ENCODE measurements at places on chromosomes 5 and 9.
A peak's percentile ranks its signal among the peaks of the same experiment; 100 is the strongest.

DNA sequence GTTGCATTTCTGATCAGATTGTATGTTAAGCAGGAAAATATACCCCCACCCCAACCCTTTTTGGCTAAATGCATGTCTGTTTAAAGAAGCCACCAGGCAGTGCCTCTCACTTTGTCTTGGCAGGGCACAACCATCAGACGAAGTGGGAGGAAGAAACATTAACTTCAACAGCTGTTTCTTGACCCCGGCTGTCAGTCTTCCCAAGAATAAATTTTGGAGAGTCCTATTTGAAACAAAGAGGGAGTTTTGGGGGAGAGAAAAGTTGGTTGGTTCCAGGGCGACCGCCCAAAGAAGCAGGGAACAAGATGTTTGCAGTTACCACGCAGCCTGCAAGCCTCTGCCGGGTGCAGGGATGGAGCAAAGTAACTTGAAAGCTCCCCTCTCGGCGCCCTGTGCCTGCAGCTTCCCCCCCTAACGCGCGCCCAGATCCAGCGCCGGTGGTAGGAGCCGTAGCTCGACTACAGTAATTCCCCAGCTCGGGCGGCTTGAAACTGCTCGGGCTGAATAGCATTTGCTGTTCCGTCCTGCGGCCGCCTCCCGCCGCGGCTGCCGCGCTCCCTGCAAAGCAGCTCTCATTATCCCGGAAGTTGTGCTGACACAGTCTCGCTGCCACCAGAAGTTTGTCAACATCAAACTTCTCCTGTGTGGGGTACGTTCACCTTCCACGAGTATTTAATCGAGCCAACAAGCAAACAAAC is 100.7 kb upstream of the SSBP2 start:
- DNase-seq, result peak; percentile 91

- DNase-seq, result peak; percentile 99
Observed at GRCh38 chr5:43008363-43009153, 31.6 kb downstream of the ANXA2R start.

GRCh38 chr5:170254056-170254455 is 21.3 kb downstream of the C5orf58 start:
- no peak for DNase-seq

- DNase-seq, result no peak
Observed at GRCh38 chr5:135222771-135223170, 176.3 kb downstream of the MACROH2A1 start.

- DNase-seq, result peak; percentile 59
Observed at GRCh38 chr5:78899922-78900362, 85.2 kb downstream of the ARSB start.

DNA sequence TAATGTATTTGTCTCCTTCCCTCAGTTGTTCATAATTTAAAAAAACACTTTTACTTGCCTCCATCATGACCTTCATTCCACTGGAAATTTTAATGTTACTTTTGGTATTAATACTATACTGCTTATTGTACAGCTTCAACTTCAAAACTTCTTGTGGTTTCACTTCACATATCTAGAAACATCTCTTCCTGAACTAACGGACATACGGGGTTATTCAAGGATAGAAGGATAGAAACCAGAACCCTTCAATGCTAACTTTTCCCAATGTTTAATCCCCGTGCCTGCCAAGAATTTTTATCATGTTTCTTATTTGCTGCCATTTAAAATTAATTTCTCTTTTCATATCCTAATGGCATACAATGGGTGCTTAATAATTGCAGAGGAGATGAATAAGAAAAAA is 36.3 kb upstream of the SETD9 start:
- no peak for DNase-seq

- no peak for DNase-seq
Observed at GRCh38 chr9:37929441-37929895, 25.5 kb upstream of the SLC25A51 start.

DNA sequence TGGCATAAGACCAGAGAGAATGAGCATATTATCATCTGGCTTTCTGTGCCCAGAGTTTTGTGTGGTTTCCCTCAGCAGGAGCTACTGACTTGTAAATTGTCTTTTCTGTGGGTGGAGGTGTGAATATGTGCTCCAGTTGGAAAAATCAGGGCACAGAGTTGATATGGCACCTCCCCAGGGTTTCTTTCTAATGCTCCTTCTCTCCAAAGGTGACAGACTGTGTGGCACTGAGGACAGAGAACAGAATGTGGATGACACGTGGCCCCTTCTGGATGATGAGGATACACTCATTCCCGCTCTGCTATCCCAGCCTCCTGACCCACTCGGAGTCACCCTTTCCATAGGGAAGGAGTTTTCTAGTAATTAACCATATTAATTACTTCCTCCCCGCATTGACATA is 221.0 kb downstream of the ICE1 start:
- DNase-seq, result no peak

GRCh38 chr5:110463106-110463505 is 263.4 kb downstream of the TMEM232 start:
- no peak for DNase-seq

GRCh38 chr9:1042466-1042865 is 7.7 kb upstream of the DMRT2 start:
- no peak for DNase-seq

DNA sequence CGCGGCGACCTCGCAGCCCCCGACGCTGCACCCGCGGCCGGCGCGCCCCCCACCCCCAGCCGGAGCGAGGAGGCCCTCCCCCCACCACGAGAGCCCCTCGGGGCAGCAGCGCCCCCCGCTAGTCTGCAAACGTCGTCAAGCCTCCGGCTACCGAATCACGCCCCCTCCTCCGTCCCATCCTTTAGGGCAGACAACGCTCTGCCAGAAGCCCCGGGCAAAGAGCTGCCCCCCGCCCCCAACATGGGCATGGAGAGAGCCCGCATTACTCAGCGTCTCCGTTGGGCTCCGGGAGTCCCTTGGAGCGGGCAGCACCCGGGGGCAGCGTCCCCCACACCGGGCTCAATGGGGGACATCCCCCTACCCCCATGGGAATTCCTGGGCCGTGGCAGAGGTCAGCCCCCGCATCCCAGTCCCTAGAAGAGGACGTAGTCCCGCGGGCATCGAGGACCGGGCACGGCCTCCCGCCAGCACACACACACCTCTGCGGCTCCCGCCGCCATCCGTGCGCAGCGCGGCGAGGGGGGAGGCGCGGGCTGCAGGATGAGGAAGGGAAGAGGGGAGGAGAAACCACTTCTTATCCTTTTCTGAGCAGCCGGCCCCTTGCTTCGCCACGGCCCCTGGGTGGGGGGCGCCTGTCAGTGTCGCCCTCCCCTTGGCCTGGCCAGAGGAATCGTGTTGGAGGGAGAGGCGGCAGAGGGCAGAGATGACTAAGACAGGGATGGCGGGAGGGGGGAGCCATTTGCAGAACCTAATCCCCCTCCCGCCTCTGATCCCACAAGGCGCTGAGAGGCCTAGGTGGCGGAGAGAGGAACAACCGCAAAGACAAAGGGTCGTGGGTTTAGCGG is 750 bp downstream of the DNM1 start:
- DNase-seq, result peak; percentile 21

- no peak for DNase-seq
Observed at GRCh38 chr5:76351176-76351575, 51.9 kb upstream of the IQGAP2 start.
